Right atrium auricular region (tissue), 2 donors: ENCODE measurements at places on chromosomes 4 and X. TPM values are rescaled to one million over a fixed set of nuclear protein-coding genes. Genes with fewer than 3 reads are reported as not detected.

GRCh38 chr4:11002961-11003360 is 318.4 kb upstream of the CLNK start:
- no peak for DNase-seq

GRCh38 chrX:24410514-24411189 is 50.2 kb downstream of the SUPT20HL1 start:
- no peak for DNase-seq

Gene PLRG1
- total RNA-seq = 30.1 TPM

- no peak for DNase-seq
Observed at GRCh38 chr4:100644150-100644549, 126.3 kb upstream of the EMCN start.

DNA sequence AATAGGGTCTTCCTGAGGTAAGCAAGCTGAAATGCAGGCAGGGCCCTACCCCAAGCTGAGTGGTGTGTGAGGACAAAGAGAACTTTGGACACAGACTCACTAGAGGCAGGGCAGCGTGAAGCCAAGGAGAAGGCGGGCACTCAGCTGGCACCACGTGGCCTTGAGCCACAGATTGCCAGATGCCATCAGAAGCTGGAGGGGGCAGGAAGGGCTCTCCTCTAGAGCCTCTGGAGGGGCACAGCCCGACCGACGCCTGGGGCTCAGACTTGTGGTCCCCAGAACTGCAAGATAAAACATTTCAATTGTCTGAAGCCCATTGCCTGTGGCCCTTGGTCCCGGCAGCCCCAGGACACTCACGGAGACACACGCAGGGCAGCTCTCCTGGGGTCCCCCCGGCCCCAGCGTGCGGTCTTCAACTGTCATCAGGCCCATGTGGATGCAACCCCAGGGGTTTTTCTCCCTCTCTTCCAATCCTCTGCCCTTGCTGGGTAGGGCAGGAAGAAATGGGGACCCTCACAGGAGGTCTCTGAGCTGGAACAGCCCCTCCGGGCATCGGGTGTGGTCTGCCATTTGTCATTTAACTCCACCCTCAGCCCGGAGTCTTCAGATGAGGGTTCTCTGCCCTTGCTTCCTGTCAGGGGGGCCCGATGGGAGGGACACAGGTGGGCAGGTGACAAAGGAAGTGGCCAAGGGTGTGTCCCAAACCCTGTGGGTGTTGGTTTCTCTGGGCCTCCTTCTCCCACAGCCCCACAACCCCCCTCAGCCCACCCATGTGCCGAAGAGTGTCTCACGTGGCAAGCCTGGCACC is 22.2 kb downstream of the HMX1 start:
- DNase-seq = no peak

Gene STS
- total RNA-seq = 6.2 TPM

Gene LRRC66
- total RNA-seq = 0.08 TPM

- no peak for DNase-seq
Observed at GRCh38 chr4:132101526-132101925, 1047.6 kb upstream of the PCDH10 start.

Gene DUSP9
- total RNA-seq = not detected
